Fibroblast of gingiva (primary cell): ENCODE measurements at places on chromosomes 5 and 9.

GRCh38 chr5:98768160-98768959 is 5.1 kb upstream of the RGMB start:
- peak; percentile 55 for DNase-seq

GRCh38 chr5:139660105-139660922 is 12.2 kb downstream of the CXXC5 start:
- peak; percentile 76 for DNase-seq

- DNase-seq, result no peak
Measured at GRCh38 chr5:38257308-38258041, 884 bp upstream of the EGFLAM start.

DNA sequence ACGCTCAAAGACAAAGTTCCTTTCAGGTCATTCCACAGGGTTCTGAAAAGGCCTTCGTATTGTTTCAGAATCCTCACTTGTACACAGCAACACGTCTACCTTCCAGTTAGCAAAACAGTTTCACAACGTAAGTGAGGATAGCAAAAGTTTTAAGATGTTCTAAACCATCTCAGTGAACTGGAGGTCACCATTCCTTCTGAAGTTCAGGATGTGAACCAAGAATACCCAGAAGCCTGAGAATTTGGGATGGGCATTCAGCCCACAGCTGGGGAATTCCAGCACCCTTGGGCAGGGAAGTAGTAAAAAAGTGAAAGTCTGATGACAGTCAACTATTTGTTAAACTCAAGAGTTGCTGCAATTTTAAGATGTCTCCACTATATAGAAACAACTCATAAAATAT is 224.5 kb downstream of the BNC2 start:
- no peak for DNase-seq

DNA sequence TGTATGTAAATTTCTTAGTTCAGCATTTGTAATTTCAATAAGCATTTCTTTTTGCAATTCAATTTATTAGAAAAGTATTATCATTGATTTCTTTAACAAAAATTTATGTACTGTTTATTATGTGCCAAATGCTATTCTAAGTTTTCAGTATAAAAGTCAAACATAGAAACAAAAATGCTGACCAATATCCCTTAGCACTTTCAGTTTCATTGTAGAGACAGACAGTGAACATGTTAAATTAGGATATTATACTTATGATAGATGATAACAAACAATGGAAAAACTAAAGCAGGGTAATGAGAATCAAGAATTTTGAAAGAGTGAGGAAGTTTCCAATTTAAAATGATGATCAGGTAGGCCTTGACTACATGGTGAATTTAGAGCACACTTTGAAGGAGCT is 1106.0 kb downstream of the TAF11L14 start:
- DNase-seq, result no peak

GRCh38 chr5:126023994-126024441 is 399.2 kb upstream of the GRAMD2B start:
- peak; percentile 23 for DNase-seq

DNA sequence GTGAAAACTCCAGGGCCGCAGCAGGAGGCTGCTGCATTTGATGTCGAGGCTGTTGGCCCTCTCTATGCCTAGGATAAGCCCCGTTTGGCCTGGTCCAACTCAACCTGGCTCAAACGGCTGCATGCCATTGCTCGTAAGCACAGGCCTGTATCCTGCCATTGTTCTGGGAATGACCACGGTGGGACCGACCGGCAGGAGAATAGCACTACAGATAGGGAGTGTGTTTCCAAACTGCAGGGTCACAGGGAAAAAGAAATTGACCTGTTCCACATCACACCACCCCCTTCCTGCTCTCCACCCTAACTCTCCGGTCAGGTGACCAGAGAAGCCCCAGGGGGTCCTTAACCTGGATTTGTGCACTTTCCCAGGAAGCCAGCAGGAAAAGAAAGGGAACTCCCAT is 278.7 kb upstream of the KLF4 start:
- DNase-seq, result no peak

- DNase-seq, result peak; percentile 65
Measured at GRCh38 chr5:73902327-73903051, 276.5 kb downstream of the ARHGEF28 start.

- DNase-seq, result no peak
Measured at GRCh38 chr5:177124486-177124991, 9.0 kb upstream of the NSD1 start.

DNA sequence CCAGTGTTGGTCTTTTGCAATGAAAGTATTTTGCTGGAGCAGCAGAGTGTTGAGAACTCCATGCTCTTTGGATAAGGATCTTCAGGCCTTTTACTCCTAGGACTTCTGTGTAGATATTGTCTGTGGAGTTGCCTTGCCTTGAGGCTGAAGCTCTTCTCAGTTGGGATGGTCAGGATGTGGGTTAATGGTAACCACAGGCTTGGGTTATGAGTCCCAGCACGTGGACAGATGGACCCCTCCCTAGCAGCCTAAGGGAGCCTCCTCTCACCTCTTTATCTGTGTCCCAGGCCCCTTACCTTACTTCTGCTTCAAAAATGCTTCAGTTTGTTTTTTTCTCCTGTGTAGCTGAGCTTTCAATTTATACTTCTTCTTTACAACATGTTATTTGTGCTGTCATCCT is 109.9 kb downstream of the MEGF10 start:
- DNase-seq, result no peak

GRCh38 chr9:3931058-3931457 is 368.8 kb downstream of the GLIS3 start:
- no peak for DNase-seq

GRCh38 chr5:124901081-124901480 is 154.6 kb upstream of the ZNF608 start:
- no peak for DNase-seq

DNA sequence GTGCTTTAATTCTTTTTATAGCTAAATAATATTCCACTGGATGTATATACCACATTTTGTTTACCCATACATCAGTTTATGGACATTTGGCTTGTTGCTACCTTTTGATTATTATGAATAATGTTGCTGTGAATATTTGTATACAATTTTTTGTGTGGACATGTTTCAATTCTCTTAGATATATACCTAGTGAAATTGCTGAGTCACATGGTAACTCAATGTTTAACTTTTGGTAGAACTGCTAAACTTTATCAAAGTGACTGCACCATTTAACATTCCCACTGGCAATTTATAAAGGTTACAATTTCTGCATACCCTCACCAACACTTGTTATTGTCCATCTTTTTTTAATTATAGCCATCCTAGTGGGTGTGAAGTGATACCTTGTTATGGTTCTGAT is 22.1 kb downstream of the IL31RA start:
- DNase-seq, result no peak

DNA sequence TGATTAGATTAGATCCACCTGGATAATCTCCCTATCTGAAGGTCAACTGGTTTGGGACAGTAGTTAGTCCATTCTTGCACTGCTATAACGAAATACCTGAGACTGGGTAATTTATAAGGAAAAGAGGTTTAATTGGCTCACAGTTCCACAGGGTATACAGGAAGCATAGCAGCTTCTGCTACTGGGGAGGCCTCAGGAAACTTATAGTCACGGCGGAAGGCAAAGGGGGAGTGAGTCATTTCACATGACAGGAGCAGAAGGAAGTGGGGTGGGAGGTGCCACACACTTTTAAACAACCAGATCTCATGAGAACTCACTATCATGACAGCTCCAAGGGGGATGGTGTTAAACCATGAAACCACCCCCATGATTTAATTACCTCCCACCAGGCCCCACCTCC is 9.9 kb downstream of the C9orf40 start:
- DNase-seq, result no peak

DNA sequence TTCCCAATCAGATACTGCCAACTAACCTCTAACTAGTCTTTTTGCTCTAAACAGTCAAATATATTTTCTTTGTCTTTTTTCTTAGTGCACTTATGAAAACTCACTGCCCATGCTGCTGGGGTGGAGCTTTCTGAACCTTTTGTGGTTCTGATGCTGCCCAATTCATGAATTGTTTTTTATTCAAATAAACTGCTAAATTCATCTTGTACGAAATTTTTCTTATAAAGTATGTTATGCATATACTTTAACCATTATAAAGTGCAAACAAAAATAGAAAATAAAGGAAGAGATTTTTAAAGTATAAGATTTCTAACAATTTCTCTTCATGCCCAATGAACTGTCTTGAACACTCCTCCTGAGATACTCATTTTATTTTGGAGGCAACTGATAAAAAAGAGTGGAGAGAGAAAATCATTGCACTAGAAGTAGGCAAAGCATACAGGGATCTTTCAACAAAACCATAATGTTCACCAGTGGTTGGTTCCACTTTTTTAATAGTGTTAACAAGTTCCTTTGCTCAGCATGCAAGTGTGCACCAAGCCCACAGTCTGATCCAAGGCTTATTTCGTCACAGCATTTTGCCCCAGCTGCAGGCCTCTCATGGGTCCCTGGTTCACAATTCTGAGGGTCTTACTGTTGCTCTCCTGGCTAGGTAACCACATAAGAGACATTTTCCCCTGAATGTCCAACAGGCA is 6.2 kb upstream of the FYB1 start:
- DNase-seq, result no peak

DNA sequence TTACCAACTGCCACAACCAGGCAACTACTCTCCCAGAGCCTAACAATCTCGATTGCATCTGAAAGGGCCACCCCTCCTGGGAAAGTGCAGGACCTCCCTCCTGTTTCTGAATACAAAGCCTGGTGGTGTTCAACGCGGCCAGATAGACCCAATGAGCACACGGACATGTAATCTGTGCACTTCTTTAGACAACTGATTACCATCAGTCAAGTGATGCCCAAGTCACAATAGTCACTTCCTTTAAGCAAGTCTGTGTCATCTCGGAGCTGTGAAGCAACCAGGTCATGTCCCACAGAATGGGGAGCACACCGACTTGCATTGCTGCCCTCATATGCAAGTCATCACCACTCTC is 739 bp downstream of the C9orf72 start:
- peak; percentile 42 for DNase-seq

- peak; percentile 51 for DNase-seq
Measured at GRCh38 chr5:75054134-75054930, 2.0 kb upstream of the GCNT4 start.

DNA sequence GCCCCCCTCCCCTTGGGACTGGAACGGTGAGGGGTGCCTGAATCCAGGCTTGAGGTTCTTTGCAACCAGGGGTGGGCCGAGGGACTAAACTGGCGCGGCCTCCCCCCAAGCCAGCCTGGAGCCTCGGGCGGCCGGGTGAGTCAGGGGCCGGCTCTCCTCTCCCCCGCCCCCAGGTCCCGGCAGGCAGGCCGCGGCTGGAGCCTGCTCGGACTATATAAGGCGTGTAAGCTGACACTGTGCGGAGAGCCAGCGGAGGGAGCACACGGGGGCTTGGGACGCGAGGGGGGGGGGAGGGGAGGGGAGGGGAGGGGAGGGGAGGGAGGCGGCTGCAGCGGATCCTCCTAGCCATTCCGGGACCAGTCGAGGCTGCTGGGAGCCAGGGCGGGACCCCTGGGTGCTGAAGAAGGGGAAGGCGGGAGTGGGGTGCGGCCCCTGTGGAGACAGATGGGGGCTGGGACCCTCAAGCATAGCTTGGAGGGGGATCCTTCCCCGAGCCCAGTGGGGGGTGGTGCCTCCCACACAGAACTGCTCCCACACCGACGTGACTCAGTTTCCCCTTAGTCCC is 595 bp downstream of the PDLIM7 start:
- DNase-seq, result peak; percentile 86

DNA sequence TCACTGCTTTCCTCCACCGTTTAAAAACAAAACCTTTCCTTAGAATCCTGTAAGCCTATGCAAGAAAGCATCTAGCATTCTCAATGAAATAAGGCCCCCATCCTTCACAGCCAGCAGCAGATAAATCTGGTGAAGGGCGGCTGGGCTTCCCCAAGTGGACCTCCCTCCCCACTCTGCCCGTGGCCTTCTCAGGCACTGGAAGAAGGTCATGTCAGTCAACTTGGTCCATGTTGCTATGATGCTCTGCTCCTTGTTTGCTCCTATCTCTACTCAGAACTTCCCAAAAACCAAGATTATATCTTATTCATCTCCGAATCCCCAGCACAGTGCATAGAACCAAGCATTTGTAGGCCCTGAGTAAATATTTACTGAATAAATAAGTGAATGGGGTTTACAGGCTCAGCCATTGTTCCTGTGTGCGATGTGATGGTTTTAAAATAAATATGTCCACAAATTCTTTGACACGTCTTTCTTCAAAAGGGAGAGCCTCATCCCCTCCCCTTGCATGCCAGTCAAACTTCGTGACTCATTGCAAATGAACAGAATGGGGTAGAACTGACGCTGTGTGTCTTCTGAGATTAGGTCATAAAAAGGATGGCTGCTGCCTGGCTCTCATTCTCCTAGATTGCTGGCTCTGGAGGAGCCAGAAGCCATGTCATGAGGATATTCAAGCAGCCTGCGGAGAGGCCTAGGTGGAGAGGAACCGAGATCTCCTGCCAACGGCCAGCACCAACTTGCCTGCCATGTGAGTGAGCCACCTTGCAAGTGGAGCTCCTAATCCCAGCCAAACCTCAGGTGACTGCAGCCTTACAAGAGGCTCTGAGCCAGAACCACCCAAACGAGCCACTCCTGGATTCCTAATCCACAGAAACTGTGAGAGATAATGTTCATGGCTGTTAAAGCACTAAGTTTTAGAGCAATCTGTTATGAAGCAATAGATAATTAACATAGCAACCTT is 70.5 kb downstream of the MED27 start:
- no peak for DNase-seq

- DNase-seq, result no peak
Measured at GRCh38 chr5:33934176-33934575, 2.0 kb upstream of the RXFP3 start.

- DNase-seq, result no peak
Measured at GRCh38 chr5:14727928-14728458, 63.5 kb downstream of the OTULIN start.

- DNase-seq, result no peak
Measured at GRCh38 chr5:2741956-2742355, 9.5 kb downstream of the IRX2 start.

GRCh38 chr9:71990466-71990865 is 69.9 kb downstream of the C9orf57 start:
- no peak for DNase-seq

- DNase-seq, result peak; percentile 60
Measured at GRCh38 chr9:114804505-114804904, 1.3 kb downstream of the TNFSF15 start.

DNA sequence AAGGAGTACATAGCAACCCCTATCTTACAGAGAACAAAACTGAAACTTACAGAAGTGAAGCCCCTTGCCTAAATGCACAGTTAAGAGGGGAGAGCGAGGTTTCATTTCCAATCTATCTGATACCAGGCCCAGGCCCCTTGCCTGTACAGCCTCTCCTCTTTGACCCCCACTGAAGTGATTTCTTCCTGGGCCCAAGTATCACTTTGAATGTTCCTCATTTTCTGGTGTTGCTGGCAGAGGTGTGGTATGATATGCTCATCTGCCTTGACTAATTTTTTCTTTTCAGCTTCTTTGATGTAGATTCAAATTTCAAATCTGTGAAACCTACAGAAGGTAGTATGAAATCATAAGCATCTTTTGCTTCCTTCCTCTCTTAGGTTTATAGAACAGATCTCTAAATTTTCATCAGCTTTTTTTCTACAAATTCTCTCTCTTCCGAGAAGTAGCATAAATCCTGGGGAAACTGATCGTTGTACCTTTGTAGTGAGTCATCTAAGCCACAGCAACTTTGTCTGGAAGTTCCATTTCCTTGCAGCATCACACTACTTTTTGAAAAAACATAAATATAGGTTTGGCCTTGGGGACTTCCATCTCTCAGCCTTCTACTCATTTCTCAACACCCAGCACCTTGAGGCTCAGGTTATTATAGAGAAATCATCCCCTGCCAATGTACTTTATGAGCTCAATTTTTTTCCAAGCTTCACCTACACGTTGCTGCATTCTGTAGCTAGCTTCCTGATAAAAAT is 402.4 kb upstream of the PTGER4 start:
- DNase-seq, result no peak
